GM12865 (cell line): ENCODE measurements at places on chromosomes 1 and 21.

DNA sequence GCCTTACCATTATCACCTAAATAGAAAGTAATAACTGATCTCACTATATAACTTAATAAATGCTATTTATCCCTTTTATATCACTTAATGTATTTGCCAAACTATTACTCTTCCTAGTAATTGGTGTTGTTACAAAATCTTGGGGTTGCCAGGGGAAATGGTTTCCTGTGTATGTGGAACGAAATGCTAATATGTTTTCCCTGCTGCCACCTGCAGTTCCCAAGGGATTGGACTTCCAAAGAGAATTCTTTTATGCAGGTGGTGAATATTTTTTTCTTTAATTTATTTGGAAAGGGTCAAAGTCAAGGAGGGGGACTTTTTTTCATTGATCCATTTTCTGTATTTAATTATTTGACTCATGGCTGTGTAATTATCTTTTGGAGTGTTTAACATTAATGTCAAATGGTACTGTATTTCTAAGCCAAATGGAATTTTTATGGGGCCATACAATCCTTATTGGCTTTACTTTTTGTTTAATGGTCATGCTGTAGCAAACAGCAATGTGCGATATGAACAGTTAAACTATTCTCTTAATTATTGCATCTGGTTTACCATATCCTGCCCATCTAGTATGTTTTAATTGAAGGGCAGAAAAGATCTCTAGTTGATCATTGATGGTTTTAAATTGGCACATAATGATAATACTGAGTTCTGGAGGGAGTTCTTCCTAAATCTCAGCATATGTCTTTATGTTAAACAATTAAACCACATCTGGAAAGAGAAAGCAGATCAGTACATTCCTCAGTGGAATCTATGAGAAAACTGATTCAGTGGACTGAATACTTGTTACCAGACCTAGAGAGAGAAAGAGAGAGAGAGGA is 486.3 kb downstream of the TTLL7 start:
- DNase-seq: no peak

DNA sequence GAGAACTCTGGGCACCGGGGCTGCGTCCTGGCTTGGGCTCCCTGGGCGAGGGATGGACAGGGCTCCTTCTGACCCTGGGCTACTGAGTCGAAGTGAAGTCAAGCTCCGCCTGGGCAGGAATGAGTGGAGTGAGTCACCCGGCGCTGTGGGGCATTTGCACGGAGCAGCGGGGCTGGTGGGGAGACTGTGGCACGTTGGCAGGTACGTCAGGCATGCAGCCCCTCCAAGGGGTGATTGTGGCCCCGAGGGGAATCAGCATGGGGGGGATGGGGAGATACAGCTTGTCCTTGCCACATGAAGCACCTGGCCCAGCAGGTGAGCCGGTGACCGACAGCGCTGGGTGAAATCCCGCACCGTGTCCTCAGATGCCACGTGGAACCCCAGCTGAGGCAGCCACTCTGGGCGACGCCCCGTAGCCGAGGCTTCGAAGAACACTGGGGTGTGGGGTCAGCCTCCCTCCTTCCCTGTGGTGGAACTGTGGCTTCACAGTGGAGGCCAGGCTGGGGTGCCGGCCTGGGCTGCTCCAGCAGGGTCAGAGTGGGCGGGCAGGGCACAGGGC is 62.3 kb downstream of the COL18A1 start:
- no peak for DNase-seq

DNA sequence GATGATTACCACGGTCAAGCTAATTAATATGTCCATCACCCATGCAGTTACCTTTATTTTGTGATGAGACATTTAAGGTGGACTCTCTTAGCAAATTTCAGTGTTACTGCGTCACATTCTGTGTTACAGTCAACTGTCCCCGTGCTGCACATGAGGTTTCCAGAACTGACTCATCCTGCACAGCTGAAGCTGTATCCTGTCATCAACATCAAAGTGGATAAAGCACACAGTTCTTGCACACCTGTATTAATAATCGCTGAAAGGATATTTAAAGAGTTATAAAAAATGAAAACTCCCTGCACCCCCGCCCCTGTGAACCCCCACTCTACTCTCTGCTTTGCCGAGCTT is 3.4 kb upstream of the KRTAP10-5 start:
- peak; percentile 17 for DNase-seq

GRCh38 chr1:114482585-114482984 is 28.4 kb downstream of the TRIM33 start:
- DNase-seq: peak; percentile 70

GRCh38 chr1:179924268-179924667 is 30.3 kb upstream of the CEP350 start:
- peak; percentile 10 for DNase-seq

- DNase-seq: no peak
Measured at GRCh38 chr1:55057956-55058298, 18.6 kb downstream of the PCSK9 start.

- DNase-seq: no peak
Measured at GRCh38 chr21:42258885-42259407, 40.0 kb downstream of the ABCG1 start.

GRCh38 chr1:174953285-174954072 is 46.3 kb upstream of the CACYBP start:
- peak; percentile 51 for DNase-seq

DNA sequence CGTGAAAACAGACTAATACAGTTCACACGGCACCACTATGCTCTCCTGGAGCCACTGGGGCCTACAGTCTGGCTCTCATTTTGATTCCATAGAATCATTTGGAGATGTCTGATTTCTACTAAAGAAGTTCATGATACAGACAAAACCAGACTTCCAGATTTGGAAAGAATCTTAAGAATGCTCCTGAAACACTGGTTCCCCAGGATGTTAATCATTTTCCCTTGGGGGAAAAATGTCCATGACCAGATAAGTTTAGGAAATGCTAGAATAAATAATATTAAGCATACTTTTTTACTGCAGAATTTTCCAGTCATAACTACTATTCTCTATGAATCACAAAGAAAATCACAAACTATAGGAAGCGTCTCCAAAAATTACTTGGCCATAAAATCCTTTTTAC is 63.0 kb upstream of the RGS7 start:
- no peak for DNase-seq

GRCh38 chr1:151494741-151495281 is 16.4 kb upstream of the CGN start:
- DNase-seq: peak; percentile 37

DNA sequence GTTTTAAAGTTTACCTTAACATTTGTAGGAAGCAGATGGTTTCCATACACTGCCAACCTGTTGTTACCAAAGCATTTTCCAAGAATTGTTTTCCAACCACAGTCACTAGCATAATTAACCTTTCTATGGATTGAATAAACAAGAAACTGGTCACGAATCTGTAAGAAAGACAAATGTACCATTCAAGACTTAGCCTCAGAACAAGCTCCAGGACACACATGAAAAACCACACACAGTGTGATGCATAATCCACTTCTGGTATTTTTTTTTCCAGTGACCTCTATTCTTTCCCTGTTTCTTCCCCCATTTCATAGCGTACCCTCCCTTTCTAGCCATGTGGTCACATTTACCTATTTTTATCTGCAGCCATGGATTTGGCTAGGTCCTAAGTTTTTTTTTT is 29.6 kb upstream of the C1orf87 start:
- no peak for DNase-seq

DNA sequence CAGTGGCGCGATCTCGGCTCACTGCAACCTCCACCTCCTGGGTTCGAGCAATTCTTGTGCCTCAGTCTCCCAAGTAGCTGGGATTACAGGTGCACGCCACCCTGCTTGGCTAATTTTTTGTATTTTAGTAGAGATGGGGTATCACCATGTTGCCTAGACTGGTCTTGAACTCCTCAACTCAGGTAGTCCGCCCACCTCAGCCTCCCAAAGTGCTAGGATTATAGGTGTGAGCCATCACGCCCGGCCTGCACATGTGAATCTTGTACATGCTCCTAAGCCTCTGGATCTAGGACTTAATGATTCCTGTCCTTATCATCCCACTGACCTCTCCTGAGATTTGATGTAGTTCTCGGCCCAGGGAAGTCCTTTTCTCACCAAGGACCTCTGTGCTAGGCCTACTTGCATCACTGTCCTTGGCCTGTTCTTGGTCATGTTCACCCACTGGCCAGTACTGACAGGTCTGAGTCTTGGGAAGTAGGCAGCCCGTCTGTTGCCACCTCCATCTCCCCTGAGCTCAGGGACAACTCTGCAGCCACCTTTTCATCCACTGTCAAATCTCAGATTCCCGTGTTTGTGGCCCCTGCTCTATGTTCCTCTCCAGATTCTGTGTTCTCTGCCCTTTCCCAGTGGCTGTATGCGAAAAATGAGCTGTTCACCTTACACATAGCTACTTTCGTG is 9.4 kb downstream of the HYI start:
- no peak for DNase-seq

GRCh38 chr1:89552471-89553081 is 27.9 kb downstream of the LRRC8B start:
- peak; percentile 51 for DNase-seq

DNA sequence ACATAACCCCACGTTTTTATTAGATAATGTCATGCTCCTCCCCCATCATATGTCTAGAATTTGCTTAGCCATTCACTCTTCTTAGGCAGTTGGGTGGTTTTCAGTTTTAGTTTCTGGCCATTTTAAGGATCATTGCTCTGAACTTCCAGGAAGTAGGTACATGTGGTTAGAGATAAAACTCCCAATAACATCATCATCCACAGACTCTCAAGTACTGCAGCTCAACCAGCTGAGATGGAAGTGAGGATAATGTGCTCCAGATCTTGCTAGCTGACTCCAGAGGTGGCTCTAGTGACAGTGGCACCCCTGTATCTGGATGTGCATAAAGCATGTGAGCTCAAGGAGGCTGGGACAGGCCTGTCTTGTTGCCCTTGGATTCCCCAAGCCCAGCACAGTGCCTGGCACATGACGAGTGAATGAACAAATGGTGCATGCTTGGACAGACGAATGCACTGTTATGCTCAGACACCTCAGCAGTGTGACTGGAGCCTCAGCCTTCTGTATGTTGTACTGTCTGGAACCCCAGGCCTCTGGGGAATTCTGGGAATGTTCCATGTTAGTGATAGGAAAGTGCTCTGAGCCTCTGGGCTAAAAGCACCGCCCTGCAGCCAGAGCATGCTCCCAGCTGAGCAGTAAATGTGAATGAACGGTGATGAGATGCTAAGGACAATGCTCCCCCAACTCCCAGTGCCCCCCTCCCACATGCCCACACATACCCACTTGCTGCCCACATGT is 16.4 kb upstream of the KCNN3 start:
- peak; percentile 39 for DNase-seq

- no peak for DNase-seq
Measured at GRCh38 chr1:202227053-202227672, 33.6 kb downstream of the LGR6 start.

DNA sequence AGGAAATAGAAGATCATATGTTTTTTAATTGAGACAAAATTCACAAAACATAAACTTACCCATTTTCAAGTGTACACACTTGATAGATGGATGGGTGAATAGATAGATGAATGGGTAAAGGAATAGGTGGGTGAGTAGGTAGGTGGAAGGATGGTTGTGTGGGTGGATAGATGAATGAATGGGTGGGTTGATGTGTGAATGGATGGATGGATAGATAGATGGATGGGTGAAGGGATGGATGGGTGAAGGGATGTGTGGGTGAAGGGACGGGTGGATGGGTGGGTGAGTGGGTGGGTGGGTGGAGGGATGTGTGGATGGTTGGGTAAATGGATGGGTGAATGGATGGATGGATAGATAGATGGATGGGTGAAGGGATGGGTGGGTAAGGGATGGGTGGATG is 86.1 kb upstream of the KCND3 start:
- no peak for DNase-seq

DNA sequence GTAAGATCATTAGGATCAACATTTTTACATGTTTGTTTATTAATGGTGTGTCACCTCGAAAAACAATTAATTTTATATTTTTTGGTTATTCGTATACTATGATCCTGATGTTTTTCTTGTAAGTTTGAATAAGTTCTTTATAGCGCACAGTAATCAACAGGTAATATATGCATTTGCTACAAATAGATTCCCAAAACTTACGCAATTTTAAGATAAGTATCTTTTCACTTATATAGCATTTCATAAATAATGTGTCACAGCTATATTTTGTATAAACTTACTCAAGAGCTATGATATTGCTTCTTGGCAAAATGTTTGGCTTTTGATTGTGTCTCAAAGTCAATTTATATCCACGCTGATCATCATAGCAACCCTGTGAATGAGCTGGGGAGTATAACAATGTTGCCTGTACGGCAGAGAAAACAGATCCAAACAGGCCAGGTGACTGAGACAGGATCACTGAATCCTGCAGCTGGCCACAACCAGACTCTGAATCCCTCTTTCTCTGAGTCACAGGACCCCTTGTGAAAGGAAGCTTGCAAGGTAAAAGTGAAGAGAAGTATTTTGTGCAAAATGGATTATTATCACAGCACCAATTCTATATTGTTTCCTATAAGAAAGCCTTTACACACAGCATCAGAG is 48.6 kb downstream of the GNG12 start:
- no peak for DNase-seq
